ENCODE measurements at places on chromosomes 7 and 10.

DNA sequence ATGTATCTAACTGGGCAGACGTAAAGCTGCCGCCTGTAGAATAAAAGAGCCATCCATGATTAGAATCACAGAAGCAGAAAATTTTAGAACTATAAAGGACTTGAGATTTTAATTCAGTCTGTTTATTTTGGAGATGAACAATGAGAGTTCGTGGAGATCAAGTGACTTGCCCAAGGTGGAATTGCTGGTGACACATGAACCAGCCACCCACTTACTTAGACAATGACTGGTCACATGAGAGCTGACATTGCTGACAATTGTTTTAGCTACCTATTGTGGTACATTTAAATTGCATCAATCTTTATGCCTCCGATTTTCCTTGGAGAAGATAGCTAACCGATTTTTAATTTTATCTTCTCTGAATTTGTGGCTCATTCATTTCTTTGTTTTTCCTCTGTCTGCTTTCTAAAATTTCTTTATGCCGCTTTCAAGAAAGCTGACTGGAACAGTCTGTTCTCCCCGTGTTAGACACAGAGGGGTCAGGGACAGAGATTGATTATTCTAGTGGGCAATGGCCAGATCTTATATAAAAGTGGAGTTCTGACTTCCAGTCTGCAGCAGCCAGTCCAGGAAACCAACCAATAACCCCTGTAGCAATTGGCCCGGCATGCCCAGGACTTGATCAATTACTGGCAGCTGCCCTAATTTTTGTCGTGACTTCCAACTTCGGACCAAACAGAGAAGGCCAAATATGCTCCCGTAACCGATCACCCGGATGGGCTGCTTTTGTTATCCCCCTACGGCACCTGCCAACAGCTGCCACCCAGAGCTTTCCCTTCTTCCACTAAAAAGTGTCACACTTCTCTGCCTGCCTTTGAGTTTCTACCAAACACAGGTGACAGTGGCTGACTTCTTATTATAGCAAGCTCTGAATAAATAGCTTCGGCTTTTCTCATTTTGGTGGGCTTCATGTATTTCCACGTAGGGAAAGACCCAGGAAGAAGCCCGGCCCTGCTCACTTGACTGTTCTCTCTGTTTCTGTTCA lies 241.6 kb downstream of the CAMK1D start:
- no peak for DNase-seq

GRCh38 chr10:73865459-73866442 lies 8.6 kb downstream of the CAMK2G start:
- peak; percentile 41 for DNase-seq

DNA sequence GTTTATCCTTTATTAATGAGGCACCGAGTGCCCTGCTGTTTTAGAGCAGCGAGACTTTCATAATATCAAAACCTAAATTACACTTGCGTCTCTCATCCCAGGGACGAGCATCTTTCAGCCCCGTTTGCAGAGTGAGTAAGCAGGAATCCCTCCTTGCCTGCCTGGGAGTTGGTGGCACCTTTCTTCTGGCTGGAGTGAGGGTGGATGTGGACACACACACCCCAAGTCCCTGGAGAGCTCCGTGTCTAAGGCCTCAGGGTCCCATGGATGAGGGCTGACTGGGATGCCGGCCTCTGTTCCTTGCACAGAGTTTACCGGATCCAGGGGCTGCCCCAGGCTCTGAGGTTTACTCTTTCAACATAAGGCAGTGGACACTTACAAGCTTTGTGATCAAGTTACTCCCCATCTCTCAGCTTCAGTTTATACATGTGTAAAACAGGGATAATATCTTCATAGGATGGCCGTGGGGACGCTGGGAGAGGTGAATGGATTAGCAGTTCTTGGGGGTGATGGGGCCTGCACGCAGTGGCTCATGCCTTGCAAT lies 24.5 kb downstream of the POLL start:
- DNase-seq: no peak

DNA sequence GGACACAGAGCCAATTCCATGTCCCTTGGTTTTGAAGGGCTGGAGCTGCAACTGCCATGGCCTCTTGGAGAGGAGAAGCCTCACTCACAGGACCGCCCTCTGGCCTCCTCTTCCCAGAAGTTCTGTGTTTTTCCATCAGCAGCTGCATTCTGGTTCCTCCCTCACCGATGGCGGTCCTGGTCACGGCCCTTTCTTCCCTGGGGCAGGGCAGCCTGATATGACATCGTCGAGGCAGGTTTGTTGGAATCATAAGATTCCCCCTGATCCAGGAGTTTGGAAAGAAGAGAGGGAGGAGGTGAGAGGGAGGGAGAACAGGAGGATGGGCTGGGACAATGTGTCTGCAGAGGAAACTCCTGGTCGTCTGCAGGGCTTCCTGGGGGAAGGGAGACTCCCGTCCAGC lies 82.7 kb upstream of the PDZD8 start:
- no peak for DNase-seq

DNA sequence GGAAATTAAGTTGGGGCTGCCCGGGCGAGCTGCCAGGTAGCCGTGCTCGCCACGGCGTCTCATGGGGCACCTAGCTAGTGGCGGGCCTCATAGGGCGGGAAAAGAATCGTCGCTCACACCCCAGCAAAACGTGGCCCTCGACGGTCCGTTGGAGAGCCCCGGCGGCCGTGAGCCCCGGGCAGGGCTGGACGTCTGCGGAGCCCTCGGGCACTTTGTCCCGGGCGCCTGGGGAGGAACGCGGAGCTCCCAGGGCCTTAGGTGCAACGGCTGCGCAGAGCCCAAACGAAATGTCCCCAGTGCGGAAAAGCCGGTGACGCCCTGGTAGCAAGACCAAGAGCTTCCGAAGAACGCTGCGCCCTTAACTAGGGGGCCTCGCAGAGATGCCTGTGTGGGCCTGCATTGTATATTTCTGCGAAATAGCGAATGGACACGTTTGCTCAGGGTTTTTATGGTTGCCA lies 866 bp upstream of the SFMBT2 start:
- peak; percentile 14 for DNase-seq

DNA sequence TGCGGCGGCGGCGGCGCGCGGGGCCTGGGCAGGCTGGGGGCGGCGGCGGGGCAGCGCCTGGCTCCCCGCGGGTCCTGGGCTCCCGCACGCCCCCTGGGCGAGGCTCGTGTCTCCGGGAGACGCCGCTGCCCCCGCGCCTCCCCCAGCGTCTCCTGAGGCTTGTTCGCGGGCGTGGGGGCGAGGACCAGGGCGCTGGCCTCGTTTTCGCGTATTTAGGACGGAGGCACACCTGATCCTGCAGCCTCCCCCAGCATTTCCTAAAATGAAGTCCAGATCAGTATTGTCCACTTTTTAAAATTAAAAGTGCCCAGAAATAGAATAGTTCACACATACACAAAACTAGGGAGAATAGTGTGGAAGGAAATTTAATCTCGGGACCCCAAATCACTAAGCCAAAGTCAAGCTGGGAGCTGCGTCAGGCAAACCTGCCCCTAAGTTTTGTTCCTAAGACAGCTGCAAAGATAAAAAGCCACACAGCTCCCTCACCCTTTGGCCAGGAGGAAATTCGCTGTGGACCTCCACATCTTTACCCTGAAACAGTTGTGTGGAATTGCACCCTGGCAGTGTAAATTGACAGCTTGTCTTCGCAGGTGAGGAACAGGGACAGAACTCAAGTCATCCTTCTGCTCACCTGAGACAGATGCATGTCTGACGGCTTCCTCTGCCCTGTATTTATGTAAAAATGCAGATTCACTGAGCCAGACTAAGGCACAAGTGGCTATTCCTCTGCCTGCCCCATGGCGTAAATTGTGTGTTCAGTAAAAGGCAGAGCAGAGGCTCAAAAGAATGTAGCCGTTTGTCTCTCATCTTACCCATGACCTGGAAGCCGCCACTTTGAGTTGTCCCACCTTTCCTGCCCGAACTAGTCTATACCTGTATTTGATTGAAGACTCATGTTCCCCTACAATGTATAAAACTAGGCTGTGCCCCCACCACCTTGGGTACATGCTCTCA lies 740 bp downstream of the GALNT11 start:
- DNase-seq: no peak

GRCh38 chr7:105619590-105619989 lies 38.3 kb upstream of the EFCAB10 start:
- no peak for DNase-seq

All from activated effector memory CD4-positive, alpha-beta T cell treated with Interleukin-2 at 50 U/mL for 16 hours (primary cell).